HFFc6 (cell line): ENCODE measurements at places on chromosomes 7 and 10. TPM values are rescaled to one million over a fixed set of nuclear protein-coding genes. Genes with fewer than 3 reads are reported as not detected.

Gene NKX2-3
- total RNA-seq, result not detected in 3 replicates

Gene SCART1
- 0.59 to 1.2 TPM (median 1.0 TPM) in 3 replicates for total RNA-seq

Gene PKD2L1
- total RNA-seq, result not detected in 2 replicates

Gene CUL2
- total RNA-seq, result 44.1 and 44.2 TPM in 2 replicates

Gene KAZALD1
- total RNA-seq, result 14.1 to 21.1 TPM (median 15.9 TPM) in 3 replicates

Gene MMP21
- not detected in 3 replicates for total RNA-seq

Gene AKR1B15
- not detected in 3 replicates for total RNA-seq
